ENCODE measurements at places on chromosomes 3 and 15. TPM values are rescaled to one million over a fixed set of nuclear protein-coding genes. Genes with fewer than 3 reads are reported as not detected.

- peak; percentile 96 for DNase-seq
- H3K4me1 ChIP-seq = peaks cover 4% of the 10 kb centered on the region
- no peaks in the 10 kb centered on the region for H3K27me3 ChIP-seq
- H3K4me3 ChIP-seq = peak within 1 kb of the TSS; percentile 0
- H3K27ac ChIP-seq = no peak within 1 kb of the TSS
Measured at GRCh38 chr15:79970624-79971434, at the start of gene BCL2A1. Gene BCL2A1 (minus strand): TSS chr15:79971196. CDS start chr15:79971119, 77 bp downstream.

DNA sequence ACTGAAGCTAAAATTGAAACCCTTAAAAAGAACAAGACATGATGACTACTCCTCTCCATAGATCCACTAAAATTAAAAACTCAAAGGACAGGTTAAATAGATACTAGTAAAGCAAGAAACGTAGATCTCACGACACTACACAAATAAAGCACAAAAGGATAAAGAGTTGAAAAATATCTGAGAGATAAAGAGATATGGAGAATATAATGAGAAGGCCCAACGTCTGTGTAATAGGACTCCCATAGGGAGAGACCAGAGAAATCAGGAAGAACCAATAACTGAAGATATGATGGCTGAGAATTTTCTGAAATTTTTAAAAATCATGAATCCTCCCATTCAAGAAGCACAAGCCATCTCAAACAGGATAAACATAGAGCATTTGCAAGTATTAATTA, 45.6 kb upstream of the PRICKLE2 start:
- H3K27ac ChIP-seq = no peak overlapping the region
- no peak overlapping the region for H3K4me3 ChIP-seq
- H3K4me1 ChIP-seq = peaks cover 4% of the 10 kb centered on the region
- H3K27me3 ChIP-seq = no peaks in the 10 kb centered on the region

DNA sequence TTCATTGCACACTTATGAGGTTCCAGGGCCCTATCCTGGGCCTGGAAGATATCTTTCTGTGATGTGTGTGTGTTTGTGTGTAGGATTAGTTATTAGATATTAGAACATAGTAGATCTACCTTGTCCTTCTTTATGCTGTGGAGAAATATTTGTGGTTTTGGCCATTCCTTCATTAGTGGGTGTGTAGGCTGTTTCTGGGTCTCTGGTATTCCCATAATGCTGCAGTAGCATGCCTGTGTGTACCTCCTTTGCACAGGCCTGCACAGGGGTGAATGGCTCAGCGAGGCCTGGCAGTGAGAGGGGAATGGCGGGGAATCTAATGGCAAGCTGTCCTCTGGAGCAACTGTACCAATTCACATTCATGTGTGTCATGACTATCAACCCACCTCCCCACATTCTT, 125.8 kb upstream of the MRPS22 start:
- no peak overlapping the region for H3K4me3 ChIP-seq
- no peaks in the 10 kb centered on the region for H3K36me3 ChIP-seq
- DNase-seq = no peak
- no peak overlapping the region for H3K27ac ChIP-seq
- peaks cover 18% of the 10 kb centered on the region for H3K27me3 ChIP-seq

DNA sequence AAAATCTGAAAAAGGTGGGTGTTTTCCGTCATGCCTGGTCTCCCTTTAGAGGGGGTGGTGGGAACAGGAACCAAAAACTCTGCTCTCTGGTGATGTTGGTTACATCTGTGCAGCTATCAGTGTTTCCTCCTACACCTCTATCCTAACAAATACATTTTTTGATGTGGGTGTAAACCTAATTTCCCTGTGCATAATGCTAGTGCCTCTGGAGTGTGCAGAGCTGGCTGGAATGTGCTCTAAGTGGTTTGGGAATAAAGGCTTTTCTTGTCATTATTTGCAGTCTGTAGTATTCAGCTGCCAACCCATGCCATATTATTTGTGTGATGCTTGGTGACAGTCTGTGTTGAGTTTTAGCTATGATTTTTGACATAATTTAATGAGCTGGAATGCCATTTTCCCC, 547.6 kb downstream of the NLGN1 start:
- DNase-seq = no peak
- H3K36me3 ChIP-seq = no peaks in the 10 kb centered on the region
- no peak overlapping the region for H3K4me3 ChIP-seq
- no peaks in the 10 kb centered on the region for H3K27me3 ChIP-seq
- no peaks in the 10 kb centered on the region for H3K4me1 ChIP-seq
- H3K27ac ChIP-seq = no peak overlapping the region

DNA sequence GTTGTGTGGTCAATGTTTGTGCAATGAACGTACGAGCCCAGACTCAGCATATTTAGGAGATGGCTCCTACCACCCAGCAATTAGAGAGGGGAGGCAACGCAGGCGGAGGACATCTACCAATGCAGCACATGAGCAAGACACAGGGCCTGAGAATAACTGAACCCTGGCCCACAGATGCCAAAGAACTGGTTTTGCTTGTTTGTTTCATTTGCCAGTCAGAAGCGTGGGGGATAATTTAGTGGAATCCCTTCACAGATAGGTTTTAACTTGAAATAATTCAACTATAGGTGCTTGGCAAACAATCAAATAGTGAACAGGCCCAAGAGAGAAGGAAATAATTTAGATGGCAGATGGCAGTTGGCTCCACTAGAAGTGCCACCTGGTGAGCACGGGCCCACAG, 54.8 kb downstream of the LIPC start:
- H3K4me1 ChIP-seq = peaks cover 2% of the 10 kb centered on the region
- no peaks in the 10 kb centered on the region for H3K36me3 ChIP-seq
- H3K4me3 ChIP-seq = no peak overlapping the region
- DNase-seq = no peak

GRCh38 chr15:58738046-58738707, 11.3 kb downstream of the ADAM10 start:
- H3K27ac ChIP-seq = no peak overlapping the region
- H3K36me3 ChIP-seq = no peaks in the 10 kb centered on the region
- peak; percentile 49 for DNase-seq
- H3K4me3 ChIP-seq = no peak overlapping the region
- H3K4me1 ChIP-seq = peaks cover 13% of the 10 kb centered on the region
- H3K27me3 ChIP-seq = no peaks in the 10 kb centered on the region

DNA sequence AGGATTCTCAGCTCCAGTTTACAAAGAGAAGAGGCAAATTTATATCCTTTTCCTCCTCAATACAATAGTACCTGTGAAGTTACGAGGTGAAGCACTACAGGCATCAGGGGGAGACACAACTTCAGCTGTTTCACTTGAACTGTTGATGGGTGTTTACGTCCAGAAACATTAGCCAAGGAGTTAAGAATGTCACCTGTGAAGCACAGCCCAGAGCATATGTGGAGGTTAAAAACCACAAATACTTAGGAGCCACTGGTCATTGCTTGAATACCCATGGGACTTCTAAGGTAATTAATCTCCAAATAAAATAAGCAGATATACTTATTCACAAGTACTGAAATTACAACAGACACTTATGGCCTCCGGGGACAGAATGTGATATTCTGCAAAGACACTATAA, 246.5 kb downstream of the ULK4 start:
- no peak for DNase-seq
- no peaks in the 10 kb centered on the region for H3K36me3 ChIP-seq
- H3K4me1 ChIP-seq = peaks cover 3% of the 10 kb centered on the region
- no peak overlapping the region for H3K4me3 ChIP-seq
- H3K27me3 ChIP-seq = no peaks in the 10 kb centered on the region

- no peaks in the 10 kb centered on the region for H3K27me3 ChIP-seq
- H3K4me1 ChIP-seq = no peaks in the 10 kb centered on the region
- no peak for DNase-seq
Measured at GRCh38 chr3:110062716-110063115, 725.4 kb upstream of the DPPA4 start.

DNA sequence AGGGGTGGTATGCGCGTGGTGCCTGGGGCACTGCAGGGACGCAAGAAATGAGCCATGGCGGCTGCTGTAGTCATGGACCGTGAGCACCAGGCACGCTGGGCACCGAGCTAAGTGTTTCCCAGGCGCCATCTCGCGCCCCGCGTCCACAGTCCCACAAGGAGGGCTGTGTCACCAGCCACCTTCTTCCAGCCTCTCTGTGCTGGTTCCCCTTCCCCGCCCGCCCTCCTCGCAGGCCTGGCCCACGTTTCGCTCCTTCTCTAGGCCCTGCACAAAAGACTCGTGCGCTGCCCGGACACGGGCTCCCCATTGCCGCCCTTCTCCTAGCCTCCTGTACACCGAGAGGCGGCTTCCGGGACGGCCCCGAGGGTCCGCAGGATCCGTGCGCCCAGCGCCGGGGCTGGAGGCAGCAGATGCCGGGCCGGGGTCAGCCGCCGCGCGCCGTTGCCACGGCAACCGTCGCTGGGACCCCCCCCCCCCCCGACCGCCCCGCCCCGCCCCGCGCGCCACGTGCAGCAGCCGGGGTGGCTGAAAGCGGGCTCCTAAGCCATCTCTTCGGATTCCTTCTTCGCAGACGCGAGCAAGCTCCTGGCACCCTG, 113.4 kb downstream of the SRGAP3 start:
- no peak for DNase-seq
- no peaks in the 10 kb centered on the region for H3K36me3 ChIP-seq
- no peaks in the 10 kb centered on the region for H3K4me1 ChIP-seq
- H3K27me3 ChIP-seq = peaks cover 18% of the 10 kb centered on the region
- H3K27ac ChIP-seq = no peak overlapping the region

DNA sequence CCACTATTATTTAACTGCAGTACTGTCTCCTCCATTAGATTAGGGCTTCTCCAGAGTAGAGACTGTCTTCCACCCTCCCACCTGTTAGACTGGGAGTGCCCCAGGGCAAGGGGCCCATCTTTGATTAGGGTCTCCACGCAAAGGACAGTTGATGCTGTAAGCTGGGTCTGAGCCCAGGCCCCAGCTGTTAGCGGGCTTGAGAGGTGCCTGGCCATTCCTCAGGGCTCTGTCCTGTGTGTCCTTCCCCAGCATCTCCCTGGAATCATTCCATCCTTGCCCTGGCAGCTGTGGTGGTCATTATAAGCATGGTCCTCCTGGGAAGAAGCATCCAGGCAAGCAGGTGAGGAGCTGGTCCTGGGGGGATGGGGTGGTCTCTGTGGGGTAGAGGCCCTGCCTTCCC, 6.1 kb downstream of the SLC51B start:
- DNase-seq = no peak
- H3K27ac ChIP-seq = no peak overlapping the region
- no peak overlapping the region for H3K4me3 ChIP-seq

DNA sequence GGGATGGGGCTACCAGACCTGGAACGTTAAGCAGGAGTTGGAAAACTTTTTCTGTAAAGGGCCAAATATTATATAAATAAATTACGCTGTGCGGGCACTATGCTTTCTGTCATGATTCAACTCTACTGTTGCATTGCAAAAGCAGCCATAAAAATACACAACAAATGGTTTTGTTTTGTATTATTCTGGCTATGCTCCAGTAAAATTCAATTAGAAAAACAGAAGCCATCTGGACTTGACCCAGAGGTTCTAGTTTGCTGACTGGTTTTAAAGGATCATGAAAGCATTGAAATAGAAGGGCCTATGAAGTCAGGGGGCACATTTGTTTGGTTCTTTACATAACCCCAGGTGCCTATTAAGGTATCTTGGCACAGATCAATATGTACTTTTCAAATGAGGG, 647.4 kb upstream of the LMCD1 start:
- no peak overlapping the region for H3K27ac ChIP-seq
- H3K27me3 ChIP-seq = no peaks in the 10 kb centered on the region
- H3K4me3 ChIP-seq = no peak overlapping the region
- DNase-seq = no peak

GRCh38 chr3:42674146-42674545, 11.2 kb upstream of the KLHL40 start:
- H3K4me3 ChIP-seq = no peak overlapping the region
- DNase-seq = no peak
- no peak overlapping the region for H3K27ac ChIP-seq

GRCh38 chr15:58854593-58854992, 78.9 kb downstream of the SLTM start:
- H3K4me3 ChIP-seq = no peak overlapping the region
- H3K27ac ChIP-seq = no peak overlapping the region
- peaks cover 11% of the 10 kb centered on the region for H3K36me3 ChIP-seq
- peak; percentile 12 for DNase-seq

GRCh38 chr15:92879949-92880725, 20.0 kb upstream of the CHD2 start:
- H3K4me1 ChIP-seq = peaks cover 7% of the 10 kb centered on the region
- H3K27me3 ChIP-seq = no peaks in the 10 kb centered on the region
- H3K4me3 ChIP-seq = no peak overlapping the region
- no peak for DNase-seq
- H3K27ac ChIP-seq = no peak overlapping the region

DNA sequence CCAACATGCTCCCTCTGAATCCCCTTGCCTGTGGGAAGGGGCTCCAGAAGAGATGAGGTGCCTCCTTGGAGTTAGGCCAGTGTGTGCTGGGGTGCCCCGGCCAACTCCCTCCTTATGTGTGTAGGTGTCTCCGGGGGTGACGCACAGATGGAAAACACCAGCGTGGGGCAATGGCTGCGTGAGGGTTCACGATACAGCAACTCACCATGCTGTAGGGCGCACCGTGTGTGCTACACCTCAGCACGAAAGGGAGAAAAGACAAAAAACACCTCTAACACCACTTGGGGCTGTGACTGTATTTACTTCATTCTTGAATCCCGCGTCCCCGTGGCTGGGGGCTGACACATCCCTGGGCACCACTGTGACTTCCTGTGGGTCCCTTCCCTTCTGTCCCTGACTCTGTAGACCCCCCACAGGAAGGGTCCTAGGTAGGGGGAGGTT, 1.6 kb upstream of the CALML4 start:
- H3K4me3 ChIP-seq = no peak overlapping the region
- H3K4me1 ChIP-seq = peaks cover 6% of the 10 kb centered on the region
- DNase-seq = no peak
- no peak overlapping the region for H3K27ac ChIP-seq

DNA sequence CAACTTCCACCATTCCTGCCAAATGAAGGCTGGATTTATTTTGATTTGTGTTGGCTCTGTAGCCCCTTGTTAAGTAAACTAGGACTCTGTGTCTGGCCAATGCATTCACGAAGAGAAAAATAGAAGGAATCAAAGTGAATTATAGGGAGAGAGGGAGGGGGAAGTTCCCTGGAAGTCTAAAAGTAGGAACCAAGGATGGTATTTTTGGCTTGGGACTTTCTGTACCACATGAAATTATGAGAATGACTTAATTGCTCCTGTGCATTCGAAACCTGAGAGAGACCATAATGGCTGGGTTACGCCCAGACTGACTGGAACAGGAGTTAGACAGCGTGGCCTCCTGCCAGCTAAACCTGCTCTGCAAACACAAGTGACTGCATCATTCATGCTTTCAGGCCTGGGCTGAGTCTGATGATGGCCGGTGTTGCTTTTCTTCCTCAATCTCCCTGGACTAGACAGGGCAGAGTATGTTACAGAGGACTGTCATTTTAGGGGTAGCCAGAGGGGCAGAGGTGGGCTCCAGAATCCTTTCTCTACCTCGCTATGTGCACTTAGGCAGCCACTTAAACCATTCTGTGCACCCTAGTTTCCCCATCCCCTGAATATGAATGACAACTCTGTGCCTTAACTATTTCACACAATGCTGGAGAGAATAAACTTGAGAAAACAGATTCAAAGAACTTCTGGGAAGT, 58.9 kb downstream of the MYO1E start:
- no peaks in the 10 kb centered on the region for H3K27me3 ChIP-seq
- peaks cover 13% of the 10 kb centered on the region for H3K4me1 ChIP-seq
- H3K36me3 ChIP-seq = no peaks in the 10 kb centered on the region
- H3K27ac ChIP-seq = no peak overlapping the region
- no peak overlapping the region for H3K4me3 ChIP-seq

Gene NANOGP8
- not detected for total RNA-seq

Gene DZIP1L
- total RNA-seq = 21.4 TPM

Gene ISY1
- total RNA-seq = 28.5 TPM

Gene A4GNT
- not detected for total RNA-seq

Gene KATNBL1
- 50.5 TPM for total RNA-seq

Gene ZWILCH
- total RNA-seq = 28.1 TPM

Gene ZNF35
- 19.2 TPM for total RNA-seq

Gene RGMA
- 0.18 TPM for total RNA-seq

Gene GPR62
- not detected for total RNA-seq

Gene AMOTL2
- total RNA-seq = 162 TPM
